NCI-H510A treated with DMSO at 0.1 percent for 48 hours (cell line): ENCODE measurements at places on chromosomes 16 and 17.

DNA sequence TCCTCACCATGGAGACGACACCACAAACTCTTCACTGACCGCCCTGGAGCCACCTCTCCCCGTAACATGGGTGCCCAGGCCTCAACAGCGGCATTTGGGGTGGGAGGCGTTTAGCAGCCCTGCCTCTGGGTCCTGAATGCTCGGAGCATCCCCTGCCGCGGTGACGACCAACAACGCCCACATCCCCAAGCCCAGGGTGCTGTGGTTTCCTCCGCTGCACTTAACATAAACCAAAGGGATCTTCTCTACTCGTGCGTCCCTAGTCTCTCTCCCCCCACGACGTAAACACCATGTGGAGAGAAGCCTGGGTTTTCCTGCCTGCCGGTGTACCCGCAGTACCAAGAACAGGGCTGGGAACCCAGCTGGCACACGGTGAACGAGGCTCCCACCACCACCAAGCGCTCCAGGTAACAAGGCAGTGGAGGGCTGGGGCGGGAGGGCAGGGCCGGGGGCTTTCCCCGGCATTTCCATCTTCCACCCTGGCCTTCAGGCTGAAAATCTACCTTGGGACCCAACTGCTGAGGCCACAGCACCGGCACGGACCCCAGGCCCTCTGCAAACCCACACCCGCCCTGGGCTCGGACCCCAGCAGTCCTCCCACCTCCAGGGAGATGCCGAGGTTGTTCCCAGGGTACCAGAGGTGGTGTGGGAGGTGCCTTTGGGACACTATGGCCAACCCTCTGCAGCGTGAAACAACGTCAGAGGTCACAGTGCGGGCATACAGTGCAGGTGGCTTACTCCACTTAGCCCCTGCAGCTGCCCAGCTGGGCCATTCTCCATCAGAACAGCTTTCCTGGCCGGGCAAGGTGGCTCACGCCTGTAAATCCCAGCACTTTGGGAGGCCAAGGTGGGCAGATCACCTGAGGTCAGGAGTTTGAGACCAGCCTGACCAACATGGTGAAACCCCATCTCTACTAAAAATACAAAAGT lies 54.3 kb downstream of the TIMM22 start:
- DNase-seq = no peak

DNA sequence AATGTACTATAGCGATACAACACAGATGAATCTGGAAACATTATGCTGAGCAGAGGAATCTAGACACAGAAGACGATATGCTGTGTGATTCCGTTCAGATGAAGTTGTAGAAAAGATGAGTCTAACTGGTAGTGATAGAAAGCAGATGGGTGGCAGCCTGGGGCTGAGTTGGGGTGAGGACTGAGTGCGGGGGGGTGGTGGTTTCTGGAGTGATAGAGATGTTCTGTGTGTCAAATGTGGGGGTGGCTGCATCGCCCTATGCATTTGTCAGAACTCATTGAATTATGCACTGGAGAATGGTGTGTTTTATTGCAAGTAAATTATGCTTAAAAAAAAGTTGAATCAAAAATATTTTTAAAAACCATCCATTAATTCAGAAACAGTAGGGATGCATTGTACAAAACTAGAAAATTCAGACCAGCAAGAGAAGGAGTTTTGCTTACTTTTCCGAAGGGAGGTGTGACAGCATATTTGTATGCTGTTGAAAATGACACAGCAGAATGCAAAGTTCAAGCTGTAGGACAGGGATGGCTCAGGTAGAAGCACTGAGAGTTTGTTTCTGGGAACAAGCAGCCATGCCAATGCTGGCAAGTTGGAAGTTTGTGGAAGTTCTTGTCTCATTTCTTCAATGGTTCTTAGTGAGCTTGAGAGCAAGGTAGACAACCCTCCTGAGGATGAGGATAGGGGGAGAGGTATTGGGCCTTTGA lies 13.0 kb upstream of the DRG2 start:
- no peak for DNase-seq

DNA sequence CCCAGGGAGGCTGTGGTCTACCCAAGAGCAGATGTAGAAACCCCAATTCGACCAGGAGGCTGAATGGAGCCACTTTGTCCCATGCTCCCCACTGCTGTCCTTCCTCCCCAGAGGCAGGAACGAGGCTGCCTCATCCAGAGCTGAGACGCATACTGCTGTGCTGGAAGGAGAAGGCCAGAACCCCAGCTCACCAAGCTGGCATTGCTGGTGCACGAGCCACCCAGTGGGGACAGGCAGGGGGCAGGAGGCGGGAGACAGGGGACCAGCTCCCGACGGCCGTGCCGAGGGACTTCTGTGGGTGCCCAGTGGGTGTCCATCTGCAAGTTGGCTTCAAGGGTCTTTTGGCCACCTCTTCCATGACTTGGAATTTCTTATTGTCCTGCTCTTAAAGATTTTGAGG lies 66.6 kb downstream of the NTN1 start:
- no peak for DNase-seq

GRCh38 chr17:42879596-42879985 lies 21.0 kb upstream of the G6PC1 start:
- DNase-seq = no peak

DNA sequence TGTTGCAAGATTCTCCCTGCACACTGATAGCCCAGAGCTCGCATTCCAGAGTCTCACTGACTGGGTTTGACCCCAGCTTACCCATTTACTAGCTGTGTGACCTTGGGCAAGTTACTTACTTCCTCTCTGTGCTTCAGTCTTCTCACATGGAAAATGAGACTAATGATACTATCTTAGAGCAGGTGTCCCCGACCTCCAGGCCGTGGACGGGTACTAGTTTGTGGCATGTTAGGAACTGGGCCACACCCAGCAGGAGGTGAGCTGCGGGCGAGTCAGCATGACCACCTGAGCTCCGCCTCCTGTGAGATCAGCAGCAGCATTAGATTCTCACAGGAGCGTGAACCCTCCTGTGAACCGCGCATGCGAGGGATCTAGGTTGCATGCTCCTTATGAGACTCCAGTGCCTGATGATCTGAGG lies 15.8 kb downstream of the ANKFY1 start:
- DNase-seq = no peak

- DNase-seq = no peak
These were observed 23.7 kb downstream of the ARHGAP23 start for GRCh38 chr17:38451840-38452529.

GRCh38 chr16:29290631-29291247 lies 115.8 kb downstream of the NPIPB11 start:
- peak; percentile 26 for DNase-seq

DNA sequence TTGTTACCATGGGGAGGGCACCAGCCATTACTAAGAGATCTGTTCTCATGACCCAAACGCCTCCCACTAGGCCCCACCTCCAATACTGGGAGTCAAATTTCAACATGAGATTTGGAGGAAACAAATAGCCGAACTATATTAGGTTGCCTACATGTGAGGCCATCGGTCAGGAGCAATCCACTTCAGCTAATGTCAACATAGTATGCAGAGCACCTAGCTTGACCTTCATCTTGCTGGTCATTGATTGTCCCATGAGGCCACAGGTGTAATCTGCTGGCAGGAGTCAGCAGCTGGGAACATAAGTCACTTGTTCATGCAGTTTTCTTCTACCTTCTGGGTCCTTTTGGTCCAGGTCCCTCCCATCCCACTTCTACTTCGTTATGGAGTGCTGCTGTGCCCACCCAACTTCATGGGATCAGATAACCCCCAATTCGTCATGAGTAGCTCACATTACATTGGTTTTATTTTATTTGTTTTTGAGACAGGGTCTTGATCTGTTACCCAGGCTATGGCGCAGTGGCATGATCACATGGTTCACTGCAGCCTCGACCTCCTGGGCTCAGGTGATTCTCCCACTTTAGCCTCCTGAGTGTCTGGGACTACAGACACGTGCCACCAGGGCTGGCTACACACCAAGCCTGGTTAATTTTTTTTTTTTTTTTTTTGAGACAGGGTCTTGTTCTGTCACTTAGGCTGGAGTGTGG lies 5.9 kb upstream of the KPNA2 start:
- peak; percentile 80 for DNase-seq

DNA sequence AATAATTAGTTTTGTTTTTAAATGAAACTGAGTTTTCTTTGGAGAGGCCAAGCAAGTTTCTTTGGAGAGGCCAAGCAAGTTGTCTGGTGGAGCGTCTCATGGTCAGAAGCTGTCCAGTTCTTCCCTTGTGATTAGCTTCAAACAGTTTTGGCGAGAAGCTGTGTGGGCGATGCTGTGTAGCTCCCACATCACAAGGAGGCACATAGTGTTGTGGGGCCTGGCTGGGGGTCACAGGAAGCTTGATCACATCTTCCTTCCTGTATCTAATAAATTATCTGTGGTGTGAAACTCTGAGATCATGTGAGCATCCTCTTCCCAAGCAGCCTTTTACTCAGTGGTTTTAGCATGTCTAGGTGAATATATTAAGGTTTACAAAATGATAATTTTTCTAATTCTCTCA lies 33.9 kb downstream of the SPECC1 start:
- DNase-seq = no peak

- DNase-seq = no peak
These were observed 10.1 kb downstream of the TEKT5 start for GRCh38 chr16:10684511-10685151.

GRCh38 chr16:85366031-85366763 lies 246.9 kb upstream of the GSE1 start:
- DNase-seq = no peak

- DNase-seq = no peak
These were observed 24.4 kb downstream of the ATP6V0D1 start for GRCh38 chr16:67456391-67457081.

DNA sequence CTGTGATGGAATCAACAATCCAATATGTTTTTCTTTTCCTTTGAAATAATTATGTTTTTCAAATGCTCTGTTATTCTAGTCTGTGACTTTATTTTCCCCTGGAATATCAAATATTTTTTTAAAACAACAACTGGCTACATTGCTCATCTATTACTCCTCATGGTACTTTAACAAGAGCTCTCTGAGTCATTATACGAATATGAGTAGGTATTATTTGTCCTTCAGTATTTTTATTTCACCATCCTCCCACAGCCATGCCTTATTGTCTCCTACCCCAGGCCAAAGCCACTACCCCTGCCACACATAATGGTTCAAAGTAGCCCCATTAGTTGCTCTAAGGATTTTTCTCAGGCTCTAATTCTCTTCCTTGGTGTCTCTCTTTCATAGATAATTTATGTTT lies 1572.3 kb downstream of the CDH8 start:
- no peak for DNase-seq

DNA sequence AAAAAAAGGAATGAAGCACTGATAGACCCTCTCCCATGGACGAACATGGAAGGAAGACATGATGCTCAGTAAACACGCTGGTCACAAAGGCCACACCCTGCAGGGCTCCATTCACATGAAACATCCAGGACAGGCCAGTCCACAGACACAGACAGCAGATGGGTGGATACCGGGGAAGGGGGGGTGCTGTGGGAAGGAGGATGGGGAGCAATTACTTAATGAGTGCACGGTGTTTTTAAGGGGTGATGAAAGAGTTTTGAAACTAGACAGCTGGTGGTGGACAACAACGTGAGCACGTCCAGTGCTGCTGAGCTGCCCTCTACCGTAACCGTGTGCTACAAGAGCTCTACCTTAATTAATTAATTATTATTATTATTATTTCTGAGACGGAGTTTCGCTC lies 6.0 kb upstream of the SLC16A3 start:
- DNase-seq = no peak

DNA sequence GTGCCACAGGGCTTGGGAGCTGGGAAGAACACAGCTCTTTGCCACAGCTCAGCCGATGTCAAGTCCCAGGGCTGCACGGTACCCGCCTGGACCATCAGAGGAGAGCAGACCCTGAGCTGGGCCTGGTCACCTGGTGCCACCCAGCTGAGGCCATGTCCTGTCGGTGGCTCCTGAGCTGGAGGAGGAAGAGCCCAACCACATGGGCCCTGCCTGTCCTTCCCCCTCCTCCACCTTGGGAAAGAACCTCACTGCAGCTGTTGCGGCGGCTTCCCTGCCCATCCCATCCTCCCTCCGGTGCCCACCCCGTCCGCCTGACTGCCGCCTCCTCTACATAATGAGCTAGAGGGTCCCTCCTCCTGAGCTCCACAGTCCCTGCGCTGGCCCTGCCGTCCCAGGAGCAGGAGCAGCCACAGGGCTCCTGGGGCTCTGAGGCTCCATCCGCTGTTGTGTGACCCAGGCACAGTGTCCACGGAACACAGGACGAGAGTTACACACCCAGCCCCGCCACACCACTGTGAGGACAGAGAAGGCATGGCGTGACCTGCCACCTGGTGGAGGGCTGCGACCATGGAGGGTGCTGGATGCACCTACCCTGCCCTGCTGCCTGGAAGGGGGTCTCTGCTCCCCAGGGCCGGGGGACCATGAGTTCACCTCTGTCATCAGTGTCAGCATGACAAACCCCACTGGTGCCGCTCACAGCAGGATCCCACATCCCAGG lies 21.4 kb upstream of the CHMP6 start:
- DNase-seq = peak; percentile 25

- no peak for DNase-seq
These were observed 3.8 kb upstream of the JPT2 start for GRCh38 chr16:1674306-1674705.
